ENCODE measurements at places on chromosomes 4 and X.
A peak's percentile ranks its signal among the peaks of the same experiment; 100 is the strongest.

- no peak for DNase-seq
Observed at GRCh38 chrX:54945224-54945623, 24.6 kb downstream of the TRO start.

GRCh38 chr4:119663160-119663788, 34.7 kb upstream of the PDE5A start:
- DNase-seq: no peak

GRCh38 chrX:71098302-71098701, 2.7 kb downstream of the FOXO4 start:
- no peak for DNase-seq

DNA sequence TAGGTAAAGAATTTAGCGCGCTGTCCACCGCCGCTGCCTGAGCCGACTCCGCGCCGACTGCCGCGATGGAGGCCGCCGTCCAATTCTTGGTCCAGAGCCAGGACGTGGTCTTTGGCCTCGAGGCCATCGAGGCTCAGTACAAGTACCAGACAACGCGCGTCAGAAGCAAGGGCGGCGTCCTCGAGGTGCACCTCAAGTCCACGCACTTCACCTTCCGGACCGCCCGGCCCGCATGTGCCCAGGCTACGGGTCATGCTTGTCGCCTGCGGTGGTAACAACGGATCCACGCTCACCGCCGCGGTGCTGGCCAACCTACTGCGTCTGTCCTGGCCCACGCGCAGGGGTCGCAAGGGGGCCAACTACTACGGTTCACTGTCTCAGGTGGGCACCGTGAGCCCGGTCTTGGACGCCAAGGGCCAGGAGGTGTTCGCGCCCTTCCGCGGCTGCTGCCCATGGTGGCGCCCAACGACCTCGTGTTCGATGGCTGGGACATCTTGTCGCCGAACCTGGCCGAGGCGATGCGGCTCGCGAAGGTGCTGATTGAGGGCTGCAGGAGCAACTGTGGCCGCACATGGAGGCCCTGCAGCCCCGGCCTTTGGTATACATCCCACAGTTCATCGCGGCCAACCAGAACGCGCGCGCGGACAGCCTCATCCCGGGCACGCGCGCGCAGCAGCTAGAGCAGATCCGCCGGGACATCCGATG, 128.0 kb downstream of the ANAPC4 start:
- no peak for DNase-seq

- no peak for DNase-seq
Observed at GRCh38 chr4:168367065-168367464, 48.5 kb upstream of the DDX60 start.

- DNase-seq: peak; percentile 67
Observed at GRCh38 chr4:30837131-30837539, 117.0 kb downstream of the PCDH7 start.

DNA sequence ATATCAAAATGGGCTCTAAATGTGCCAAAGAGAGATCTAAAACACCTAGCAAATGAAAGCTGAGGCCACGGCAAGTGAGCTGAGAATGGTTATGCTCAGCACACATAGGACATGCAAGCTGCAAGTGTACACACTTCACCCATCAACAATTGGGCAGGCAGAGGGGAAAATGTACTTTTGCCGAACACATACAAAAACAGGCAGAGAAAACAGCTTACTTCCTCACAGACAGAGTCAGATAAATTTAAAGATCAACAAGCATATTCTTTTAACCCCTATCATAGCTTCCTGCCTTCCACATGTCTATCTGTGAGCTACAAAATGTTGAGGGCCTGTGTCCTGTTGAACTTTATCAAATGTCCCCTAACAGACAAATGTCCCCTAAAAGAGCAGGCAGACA, 60.3 kb downstream of the SH3KBP1 start:
- DNase-seq: no peak

GRCh38 chr4:86160426-86160825, 199.4 kb downstream of the MAPK10 start:
- no peak for DNase-seq

DNA sequence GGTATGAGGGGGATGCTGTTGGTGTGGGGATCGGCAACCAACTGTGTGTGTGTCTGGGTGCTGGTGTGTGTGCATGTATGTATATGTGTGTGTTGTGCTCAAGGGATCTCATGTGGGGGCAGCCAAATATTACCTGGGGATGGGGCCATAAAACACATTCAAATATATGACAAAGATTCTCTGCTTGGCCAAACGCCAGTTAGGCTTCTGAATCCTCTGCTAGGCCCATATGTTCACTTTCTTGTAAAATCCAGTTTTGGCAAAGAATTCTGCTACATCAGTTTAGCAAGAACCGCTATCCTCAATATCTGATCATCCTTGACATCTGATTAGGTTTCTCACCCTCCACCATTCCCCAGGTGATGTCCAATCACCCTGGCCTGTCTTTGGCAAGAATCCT, 106.6 kb downstream of the RASL11B start:
- no peak for DNase-seq

GRCh38 chr4:125243789-125244397, 70.9 kb upstream of the FAT4 start:
- no peak for DNase-seq

- no peak for DNase-seq
Observed at GRCh38 chrX:11555759-11556158, 110.0 kb downstream of the ARHGAP6 start.

- no peak for DNase-seq
Observed at GRCh38 chr4:174658246-174658645, 136.0 kb upstream of the HPGD start.

- DNase-seq: no peak
Observed at GRCh38 chrX:46029777-46030176, 515.4 kb downstream of the ZNF674 start.

- DNase-seq: peak; percentile 31
Observed at GRCh38 chr4:123747016-123747415, 350.4 kb downstream of the SPRY1 start.

- DNase-seq: peak; percentile 30
Observed at GRCh38 chr4:121177246-121178137, 13.4 kb upstream of the TNIP3 start.

GRCh38 chr4:90317785-90318184, 190.6 kb downstream of the CCSER1 start:
- no peak for DNase-seq

DNA sequence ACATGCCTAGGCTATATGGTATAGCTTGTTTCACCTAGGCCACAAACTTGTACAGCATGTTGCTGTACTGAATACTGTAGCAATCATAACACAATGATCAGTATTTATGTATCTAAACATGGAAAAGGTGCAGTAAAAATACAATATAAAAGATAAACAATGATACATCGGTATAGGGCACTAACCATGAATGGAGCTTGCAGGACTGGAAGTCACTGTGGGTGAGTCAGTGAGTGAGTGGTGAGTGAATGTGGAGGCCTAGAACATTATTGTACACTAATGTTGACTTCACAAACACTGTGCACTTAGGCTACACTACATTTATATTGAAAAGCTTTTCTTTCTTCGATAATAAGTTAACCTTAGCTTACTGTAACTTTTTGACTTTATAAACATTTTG, 45.6 kb upstream of the ANK2 start:
- no peak for DNase-seq

DNA sequence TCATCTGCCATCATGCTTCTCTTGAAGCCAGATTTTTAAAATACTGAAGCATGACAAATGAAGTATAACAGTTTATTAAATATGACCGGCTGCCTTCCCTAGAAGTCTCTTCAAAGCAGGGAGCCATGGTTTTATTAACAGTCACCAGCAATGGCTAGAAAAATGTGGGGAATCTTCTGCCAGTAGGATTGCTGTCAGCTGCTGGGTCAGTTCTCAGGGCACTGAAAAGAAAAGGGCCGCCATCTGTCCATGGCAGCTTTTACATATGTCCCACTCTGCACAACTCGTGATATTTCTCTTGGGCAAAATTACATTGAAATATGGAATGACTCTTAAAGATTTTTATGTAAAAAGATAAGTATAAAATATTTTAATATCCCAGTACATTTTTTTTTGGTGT, 2.8 kb downstream of the CCNG2 start:
- DNase-seq: no peak

GRCh38 chr4:8586671-8587468, 5.7 kb upstream of the CPZ start:
- DNase-seq: no peak

- DNase-seq: no peak
Observed at GRCh38 chr4:101835121-101835904, 44.8 kb downstream of the BANK1 start.

DNA sequence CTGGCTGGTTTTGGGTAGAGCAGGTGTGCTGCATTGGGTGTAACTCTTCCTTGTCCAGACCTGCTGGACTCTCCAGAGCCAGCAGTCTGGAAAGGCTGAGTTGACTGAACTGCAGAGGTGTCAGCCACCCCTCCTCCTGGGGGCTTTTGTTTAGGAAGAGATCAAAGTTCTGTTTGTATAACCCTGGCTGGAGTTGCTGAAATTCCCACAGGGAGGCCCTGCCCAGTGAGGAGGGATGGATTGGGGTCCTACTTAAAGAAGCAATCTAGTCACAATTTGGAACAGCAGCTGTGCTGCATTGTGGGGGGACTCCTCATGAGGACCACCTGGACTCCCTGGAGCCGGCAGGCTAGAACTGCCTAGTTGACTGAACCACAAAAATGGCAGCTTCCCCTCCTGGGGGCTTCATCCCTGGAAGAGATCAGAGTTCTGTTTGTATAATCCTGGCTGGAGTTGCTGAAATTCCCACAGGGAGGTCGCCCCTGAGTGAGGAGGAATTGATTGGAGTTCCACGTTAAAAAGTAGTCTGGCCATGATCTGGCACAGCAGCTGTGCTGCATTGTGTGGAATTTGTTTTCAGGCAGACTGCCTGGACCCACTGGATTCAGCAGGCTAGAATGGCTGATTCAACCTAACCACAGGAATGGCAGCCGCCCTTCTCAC, 264.9 kb upstream of the ZC4H2 start:
- peak; percentile 5 for DNase-seq

DNA sequence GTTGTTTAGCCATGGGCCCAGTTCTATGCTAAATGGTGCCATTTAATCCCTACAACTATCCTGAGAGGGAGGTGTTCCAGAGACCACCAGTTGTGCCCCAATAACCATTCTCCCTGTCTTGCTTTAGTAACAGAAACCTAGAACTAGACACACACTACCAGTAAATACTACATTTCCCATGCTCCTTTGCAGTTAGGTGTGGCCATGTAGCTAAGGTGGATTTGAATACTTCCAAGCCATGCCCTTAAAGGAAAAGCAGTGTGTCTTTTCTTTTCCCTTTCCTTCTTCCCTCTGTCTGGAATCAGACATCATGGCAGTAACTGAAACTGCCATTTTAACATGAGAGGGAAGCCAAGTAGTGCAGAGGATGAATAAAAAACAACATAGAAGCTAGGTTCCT, 90.9 kb upstream of the TMEM33 start:
- DNase-seq: no peak

DNA sequence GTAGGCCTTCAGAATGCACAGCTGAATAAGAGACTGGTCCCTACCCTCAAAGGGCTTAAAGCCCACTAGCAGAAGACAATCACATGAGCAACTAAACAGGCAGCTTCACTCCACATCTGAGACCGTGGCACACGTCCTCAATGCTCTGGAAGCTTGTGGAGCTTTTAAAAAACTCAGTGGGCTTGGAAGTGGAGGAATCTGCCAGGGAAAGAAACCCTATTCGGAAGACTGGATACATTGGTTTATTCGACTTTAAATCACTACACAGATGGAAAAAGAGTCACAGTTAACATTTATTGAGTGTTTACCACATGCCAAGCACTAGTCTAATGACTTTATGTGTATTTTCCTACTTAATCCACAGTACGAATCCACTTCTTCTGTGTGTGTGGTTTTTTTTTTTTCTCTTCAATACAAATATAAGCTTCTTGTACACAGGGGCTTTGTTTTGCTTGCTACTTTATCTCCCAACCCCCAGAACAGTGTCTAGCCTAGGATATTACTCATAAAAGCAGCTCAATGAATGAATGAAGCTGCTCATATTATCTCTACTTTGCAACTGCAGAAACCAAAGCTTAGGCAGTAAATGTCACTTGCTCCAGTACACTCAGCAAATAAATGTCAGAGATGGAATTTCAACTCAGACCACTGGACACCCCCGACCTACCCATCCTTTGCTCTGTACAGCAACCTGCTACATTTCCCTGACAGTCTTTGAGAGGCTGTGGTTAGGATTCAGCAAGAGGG, 137.7 kb downstream of the LDB2 start:
- no peak for DNase-seq

GRCh38 chr4:181261279-181261678, 981.9 kb upstream of the TENM3 start:
- peak; percentile 80 for DNase-seq

DNA sequence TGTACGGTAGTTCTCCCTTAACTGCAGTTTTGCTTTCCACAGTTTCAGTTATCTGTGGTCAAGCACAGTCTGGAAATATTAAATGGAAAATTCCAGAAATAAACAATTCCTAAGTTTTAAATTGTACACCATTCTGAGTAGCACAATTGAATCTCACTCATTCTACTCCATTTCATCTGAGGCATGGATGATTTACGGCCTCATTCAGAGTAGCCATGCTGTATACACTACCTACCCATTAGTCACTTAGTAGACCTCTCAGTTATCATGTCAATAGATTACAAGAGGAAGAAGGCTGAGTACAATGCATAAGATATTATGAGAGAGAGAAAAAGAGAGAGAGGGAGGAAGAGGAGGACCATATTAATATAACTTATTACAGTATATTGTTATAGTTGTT, 77.5 kb downstream of the ENOX2 start:
- no peak for DNase-seq

DNA sequence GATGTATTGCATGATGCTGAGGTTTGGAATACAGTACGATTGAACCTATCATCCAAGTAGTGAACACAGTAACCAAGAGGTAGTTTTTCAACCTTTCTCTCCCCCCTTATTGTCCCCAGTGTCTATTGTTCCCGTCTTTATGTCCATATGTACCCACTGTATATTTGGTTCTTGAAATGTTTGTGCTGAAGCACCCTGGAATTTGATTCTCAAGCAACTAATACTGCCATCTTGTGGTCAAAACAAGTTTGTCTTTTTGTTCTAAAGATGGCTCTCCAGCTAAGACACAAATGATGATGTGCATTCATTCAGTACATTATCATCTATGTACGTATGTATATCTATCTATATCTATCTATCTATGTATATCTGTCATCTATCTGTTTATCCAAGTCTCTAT, 33.5 kb upstream of the DCX start:
- DNase-seq: peak; percentile 80

GRCh38 chrX:19683358-19683757, 168.1 kb upstream of the MAP3K15 start:
- no peak for DNase-seq

Measured in neural progenitor cell (in vitro differentiated cells).